ENCODE measurements at places on chromosomes 4 and X.

DNA sequence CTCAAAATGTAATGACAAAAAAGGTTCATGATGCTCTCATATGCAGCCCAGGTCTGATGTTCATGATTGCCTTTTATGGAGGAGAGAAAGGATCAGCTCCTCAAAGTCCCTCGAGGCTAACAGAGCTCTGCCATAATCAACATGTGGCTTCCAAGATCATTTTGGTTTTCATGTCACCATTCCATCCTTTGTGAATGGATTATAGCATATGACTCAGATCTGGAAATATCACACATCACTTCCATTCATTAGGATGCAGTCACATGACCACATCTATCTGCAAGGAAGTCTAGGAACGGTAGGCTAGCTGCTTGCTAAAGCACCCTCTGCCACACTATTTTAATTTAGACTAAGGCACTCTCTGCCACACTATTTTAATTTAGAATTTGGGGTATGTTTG lies 77.6 kb downstream of the COX18 start:
- no peak for DNase-seq

- DNase-seq = no peak
Observed at GRCh38 chr4:6349896-6350603, 80.4 kb downstream of the WFS1 start.

DNA sequence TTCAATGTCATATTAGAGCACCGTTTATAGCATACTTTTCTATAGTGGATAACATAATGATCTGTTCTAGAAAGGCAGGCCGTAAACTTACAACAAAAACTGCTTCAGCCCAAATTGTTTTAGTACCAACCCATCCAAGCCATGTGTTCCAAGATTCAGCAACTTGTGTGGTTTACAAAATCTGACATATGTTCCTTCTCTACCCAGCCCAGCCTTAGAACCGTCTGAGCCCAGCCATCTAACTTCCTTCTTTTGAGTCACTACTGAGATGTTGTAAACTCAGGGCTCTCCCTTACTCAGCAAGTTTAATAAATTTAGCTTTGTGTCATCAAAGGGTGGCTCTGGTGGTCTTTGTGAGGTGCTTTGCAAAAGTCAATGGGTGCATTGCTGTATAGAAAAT lies 32.4 kb upstream of the REPS2 start:
- DNase-seq = no peak

GRCh38 chr4:87962398-87963146 lies 12.9 kb upstream of the SPP1 start:
- no peak for DNase-seq

GRCh38 chrX:53076671-53077070 lies 5.5 kb upstream of the TSPYL2 start:
- no peak for DNase-seq

Data from posterior cingulate gyrus (tissue), 11 donors.